NCI-H460 (cell line): ENCODE measurements at places on chromosomes 2 and 18.

GRCh38 chr18:32383050-32383819 is 87.4 kb downstream of the GAREM1 start:
- peak; percentile 55 for DNase-seq

GRCh38 chr2:190641469-190641868 is 7.4 kb upstream of the NAB1 start:
- no peak for DNase-seq

- no peak for DNase-seq
Measured at GRCh38 chr2:229244975-229245374, 26.1 kb downstream of the PID1 start.

DNA sequence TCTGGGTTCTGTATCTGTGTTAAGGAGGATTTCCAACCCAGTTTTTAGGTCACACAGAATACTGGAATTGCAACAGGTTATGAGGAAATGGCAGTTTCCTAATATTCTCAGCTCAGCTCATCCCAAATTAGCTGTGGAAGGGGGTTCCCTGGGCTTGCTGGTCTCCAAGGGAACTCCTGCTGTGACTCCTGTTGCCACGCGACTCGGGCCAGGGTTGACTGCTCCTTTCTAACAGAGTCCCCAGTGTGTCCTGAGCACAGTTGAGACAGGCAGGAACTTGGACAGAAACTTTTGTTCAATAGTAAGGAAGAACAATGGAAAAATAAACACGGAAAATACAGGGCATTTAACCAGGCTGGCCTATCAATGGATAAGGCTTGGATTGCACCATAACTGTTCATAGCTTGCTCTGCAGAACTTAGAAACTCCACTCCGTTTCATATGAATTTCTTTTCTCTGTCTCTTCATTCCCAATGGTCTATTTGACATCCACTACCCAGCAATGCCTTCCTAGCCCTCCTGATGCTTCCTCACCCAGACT is 3.8 kb upstream of the ROCK2 start:
- DNase-seq, result no peak

GRCh38 chr18:21448299-21448698 is 152.2 kb downstream of the ESCO1 start:
- DNase-seq, result no peak

DNA sequence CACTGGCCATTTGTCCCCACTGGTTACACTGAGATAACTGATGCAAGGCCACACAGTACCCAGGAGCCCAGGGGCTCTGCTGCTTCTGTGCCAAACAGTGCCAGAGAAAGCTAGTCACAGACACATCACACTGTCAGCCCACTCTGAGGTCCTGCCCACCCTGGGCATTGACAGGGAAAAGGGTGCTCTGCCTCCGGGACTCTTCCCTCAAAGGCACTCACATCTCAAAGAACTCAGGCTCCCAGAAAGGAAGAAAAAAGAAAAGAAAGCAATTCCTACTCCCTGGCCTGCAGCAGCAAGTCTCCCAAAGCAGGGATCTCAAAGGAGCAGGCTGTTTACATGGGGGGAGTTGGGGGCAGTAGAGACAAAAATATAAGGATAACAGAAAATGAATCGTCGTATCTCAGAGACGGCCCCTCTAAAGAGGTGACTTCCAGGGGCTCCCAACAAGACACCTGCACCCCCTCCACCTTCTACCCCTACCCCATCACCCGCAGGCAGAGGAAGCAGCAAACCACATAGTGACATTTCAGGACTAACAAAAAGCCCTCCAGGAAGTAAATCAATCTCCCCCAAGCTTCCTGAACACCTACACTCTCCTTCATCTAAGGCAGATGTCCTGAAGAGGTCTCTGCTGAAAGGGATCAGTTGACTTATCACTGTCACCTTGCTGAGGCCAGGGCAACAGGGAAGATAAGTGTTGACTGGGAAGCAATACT is 247.6 kb downstream of the TNS1 start:
- DNase-seq, result no peak

DNA sequence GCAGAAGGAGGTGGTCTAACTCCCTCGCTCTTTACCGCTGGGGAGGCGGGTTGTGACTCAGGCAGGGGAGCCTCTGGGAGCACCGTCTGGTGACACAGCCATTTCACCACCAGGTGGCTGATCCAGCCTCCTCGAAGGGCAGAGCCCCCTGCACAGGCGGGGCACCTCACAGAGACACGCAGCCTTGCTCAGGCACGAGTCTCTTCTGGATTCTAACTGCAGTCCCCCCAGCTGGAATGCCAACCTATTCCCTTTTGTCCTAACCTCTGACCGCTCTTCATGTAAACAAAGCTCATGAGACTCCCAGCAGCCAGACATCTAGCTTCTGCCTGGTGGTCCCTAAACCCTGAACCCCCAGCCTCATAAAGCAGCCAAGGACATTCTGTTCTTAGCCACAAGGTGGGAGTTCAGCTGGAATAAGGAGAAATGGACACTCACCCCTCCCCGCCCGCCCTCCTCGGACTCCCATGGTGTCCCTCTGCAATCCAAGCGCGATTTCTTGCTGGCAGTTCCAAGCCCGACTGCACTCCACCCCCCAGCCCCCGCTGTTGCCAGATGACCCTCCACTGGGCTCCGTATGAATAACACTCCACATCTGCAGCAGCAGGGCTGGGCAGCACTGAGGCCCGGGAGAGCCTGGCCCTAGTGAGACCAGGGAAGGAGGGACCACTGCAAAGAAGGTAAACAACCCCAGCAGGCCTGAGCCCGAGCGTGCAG is 84.3 kb downstream of the TNS1 start:
- no peak for DNase-seq
